ENCODE measurements at places on chromosomes 1 and 21. TPM values are rescaled to one million over a fixed set of nuclear protein-coding genes. Genes with fewer than 3 reads are reported as not detected.
A peak's percentile ranks its signal among the peaks of the same experiment; 100 is the strongest.

LDLRAD2 gene
- total RNA-seq, result 1.3 TPM

CLCNKB gene
- total RNA-seq, result 0.59 TPM

DNA sequence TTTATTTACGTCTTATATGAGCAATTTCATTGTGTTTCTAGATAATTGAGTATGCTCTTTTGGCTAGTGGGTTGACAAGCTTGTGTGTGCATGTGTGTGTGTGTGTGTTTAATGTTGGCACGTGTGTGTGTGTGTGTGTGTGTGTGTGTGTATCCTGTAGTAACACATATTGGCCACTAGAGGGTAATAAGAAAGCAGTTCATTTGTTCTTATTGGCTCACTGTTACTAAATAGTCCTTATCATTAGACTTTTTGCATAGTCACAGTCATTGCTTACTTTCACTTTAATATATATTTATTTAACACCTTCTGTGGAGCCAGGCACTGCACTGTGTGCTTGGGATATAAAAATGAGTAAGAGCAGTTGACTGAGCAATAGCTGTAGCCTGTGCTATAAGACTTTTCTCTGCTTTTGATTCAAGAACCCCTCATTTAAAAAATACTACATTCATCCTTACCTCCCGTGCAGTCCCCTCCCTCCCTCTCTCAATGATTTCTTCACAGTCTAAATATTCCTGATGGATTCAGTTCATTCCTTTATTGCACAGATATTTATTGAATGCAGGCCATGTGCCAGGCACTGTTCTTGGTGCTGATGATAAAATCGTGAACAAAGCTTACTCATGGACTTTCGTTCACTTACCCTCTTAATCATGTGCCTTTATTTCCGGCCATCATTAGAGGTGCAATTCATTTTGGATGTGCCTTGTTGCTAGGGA lies 96.7 kb downstream of the DYRK1A start:
- DNase-seq, result no peak
- no peak overlapping the region for H3K27ac ChIP-seq
- peaks cover 30% of the 10 kb centered on the region for H3K4me1 ChIP-seq

DNA sequence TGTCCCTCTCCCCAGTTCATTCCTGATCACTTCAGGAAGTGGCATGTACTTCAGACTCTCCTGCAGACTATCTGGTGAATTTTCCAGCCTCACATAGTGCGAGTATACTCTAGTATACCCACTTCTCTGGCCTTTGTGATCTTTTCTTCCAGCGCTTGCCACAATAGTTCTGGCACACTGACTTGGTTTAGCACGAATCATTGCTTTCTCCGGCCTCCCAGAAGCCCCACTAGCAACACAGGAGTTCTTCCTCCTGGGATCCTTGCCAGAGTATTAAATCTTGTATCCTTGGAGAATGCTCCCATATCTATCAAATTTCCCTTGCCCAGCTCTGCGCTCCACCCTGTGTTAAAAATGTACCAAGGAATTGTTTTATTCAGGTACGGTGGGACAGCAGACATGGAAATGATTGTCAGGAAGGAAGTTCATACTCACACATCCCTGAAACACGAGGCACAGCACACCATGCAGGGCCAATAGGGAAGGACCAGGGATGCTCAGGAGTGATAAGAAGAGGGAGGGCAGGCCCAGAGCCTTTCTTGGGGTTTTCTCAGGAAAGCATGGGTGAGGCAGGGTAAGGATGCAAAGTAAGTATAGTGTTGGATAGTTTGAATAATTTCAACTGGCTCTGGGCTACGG lies 136.7 kb downstream of the ADSS2 start:
- H3K27ac ChIP-seq, result no peak overlapping the region
- H3K36me3 ChIP-seq, result no peaks in the 10 kb centered on the region
- DNase-seq, result no peak
- no peak overlapping the region for H3K4me3 ChIP-seq
- no peaks in the 10 kb centered on the region for H3K4me1 ChIP-seq

DNA sequence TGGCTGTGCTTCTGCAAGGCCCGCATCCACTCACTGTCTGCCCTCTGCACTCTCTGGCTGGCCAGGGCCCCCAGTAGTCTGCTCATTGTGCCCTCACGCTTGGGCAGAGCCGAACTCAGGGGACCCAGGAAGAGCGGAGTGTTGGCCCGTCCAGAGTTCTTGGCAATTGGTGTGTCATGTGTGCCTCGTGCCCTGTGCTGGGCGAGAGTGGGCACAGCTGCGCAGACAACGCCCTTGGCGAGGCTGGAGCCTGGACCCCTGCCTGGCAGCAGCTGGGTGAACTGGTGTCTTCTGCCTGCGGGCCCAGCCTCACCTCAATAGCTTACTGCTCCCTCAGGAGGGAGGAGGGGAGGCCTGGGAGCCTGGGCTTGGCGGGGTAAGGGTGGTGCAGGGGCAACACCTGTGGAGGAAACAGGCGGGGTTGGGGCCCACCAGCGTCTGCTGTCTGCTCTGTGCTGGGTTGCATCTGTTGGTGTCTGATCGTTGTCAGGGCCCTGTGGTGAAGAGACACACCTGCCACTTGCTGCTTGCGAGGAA lies 2.1 kb downstream of the GUK1 start:
- H3K4me3 ChIP-seq, result peak overlapping the region; percentile 94
- H3K27ac ChIP-seq, result no peak overlapping the region
- peaks cover 25% of the 10 kb centered on the region for H3K4me1 ChIP-seq
- DNase-seq, result no peak

Measured in endothelial cell (in vitro differentiated cells).